NCI-H510A (cell line): ENCODE measurements at places on chromosomes 7 and 10.

DNA sequence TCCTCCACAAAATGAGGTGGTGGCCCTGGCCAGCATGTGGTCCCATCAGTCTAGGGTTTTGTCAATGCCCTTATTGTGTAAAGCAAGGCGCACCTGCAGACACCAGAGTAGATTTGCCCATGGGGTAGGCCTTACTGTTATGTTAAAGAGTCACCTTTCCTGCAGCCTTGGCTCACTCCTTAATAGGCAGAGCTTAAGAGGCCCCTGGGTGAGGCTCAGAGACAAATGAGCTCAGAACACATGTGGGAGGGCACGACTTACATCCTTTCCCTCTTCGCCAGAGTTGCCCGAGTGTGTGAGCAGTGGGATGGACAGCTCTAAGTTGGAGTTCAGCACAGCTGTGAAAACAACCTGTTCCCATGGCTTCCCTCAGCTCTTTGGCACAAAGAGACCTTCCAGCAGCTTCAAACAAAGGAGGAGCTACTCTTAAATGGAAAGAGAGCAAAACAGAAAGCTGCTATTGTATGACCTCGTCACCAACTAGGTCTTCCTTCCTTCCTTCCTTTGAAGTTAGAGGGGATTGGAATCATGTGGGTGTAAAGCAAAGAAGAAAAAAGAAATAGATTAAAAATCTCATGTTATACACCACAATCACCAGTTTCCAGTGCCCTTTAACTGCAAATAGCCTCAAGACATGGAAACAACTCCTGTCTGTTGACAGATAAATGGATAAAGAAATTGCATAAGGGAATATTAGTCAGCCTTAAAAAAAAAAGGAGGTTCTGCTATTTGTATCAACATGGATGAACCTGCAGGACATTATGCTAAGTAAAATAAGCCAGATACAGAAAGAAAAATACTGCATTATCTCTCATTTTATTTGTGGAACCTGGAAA, 11.9 kb upstream of the XPNPEP1 start:
- DNase-seq, result no peak

GRCh38 chr7:84582747-84583146, 388.2 kb upstream of the SEMA3A start:
- DNase-seq, result no peak

GRCh38 chr10:34547291-34547690, 267.8 kb downstream of the PARD3 start:
- no peak for DNase-seq

DNA sequence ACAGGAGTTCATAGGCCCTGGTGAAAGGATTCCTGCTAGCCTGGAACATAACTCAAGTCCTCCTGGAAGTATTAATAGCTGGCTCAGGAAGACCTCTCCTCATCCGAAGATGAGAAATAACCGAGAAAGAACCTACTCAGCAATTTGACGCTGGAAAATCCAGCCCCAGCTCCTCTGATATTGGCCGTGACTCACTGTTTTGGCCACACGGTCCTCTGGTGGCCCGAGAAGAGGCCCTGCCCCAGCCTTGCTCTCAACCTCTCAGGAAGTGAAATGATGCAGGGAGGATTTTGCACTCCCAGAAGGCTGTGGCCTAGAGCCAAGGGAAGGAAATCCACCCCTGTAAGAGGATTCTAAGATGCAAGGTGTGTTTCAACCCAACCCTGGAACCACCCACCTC, 121.6 kb downstream of the MTPAP start:
- no peak for DNase-seq

DNA sequence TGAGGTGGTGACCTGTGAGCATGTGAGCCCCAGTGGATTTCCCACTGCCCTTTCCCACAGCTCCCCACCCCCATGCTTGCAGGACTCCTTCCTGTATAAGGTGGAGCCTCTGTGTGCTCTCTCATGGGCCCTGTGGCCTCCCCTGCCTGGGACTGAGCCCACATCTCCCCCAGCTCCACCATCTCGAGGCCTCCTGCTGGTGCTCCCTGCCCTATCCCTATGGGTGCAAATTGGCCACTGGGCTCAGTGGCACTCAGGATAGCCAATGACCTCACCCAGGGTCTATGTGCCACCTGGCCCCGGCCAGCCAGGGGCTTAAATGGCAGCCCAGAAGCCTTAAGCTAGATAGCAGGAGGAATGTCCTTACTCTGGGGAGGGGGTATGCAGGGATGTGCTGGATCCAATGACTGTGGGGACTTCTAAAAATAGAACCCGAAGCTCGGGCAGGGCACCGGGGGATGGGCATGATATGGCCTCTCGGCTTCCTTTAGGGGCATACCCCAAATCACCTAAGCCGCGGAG, 2.0 kb downstream of the LDB3 start:
- DNase-seq, result no peak

DNA sequence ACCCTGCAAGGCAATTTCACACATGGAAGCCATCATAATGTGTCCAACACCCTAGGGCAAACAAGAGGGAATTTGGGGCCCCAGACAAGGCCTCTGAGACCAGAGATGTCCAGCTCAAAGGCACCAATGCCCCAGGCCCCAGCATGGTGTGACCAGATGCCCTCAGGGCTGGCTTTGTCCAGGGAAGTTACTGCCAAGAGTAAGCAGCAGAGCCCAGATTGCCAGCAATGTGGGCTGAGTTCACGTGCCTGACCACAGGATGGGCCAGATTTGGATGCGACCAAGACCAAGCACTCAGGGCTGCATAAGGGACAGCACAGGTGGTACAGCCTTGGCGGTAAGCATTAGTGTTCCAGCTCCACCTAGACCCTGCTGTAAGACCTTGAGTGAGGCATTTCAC, 12.7 kb downstream of the MYOF start:
- DNase-seq, result no peak

GRCh38 chr10:62093863-62094291, 174.8 kb downstream of the RTKN2 start:
- DNase-seq, result no peak
